Endothelial cell of coronary artery (primary cell): ENCODE measurements at places on chromosomes 16 and 17. TPM values are rescaled to one million over a fixed set of nuclear protein-coding genes. Genes with fewer than 3 reads are reported as not detected.

The TEX14 gene
- under 0.01 and 0.19 TPM in 2 replicates for total RNA-seq

The CCL8 gene
- total RNA-seq = not detected in 2 replicates

The ODAD4 gene
- 0.18 and 0.28 TPM in 2 replicates for total RNA-seq

The LRRC75A gene
- 1.5 and 2.0 TPM in 2 replicates for total RNA-seq

The ANKRD40CL gene
- not detected in 2 replicates for total RNA-seq

The TRPV3 gene
- total RNA-seq = 0.09 TPM in 1 of 2 replicates, not detected in the other

The P2RX5 gene
- 0.18 and 2.3 TPM in 2 replicates for total RNA-seq

The NDEL1 gene
- 30.4 and 44.7 TPM in 2 replicates for total RNA-seq

The IRX5 gene
- 0.09 and 0.85 TPM in 2 replicates for total RNA-seq

The CD300LF gene
- not detected in 2 replicates for total RNA-seq

The MCRIP2 gene
- total RNA-seq = 16.2 and 19.2 TPM in 2 replicates

The C17orf100 gene
- total RNA-seq = 0.18 and 0.38 TPM in 2 replicates

The GNG13 gene
- total RNA-seq = not detected in 2 replicates

The PYY gene
- total RNA-seq = not detected in 2 replicates

The CBX8 gene
- 1.7 and 3.4 TPM in 2 replicates for total RNA-seq

The KCNJ12 gene
- 1.2 and 2.3 TPM in 2 replicates for total RNA-seq

The ASPA gene
- total RNA-seq = 0.09 TPM in 1 of 2 replicates, not detected in the other

The RANBP10 gene
- 4.6 and 5.6 TPM in 2 replicates for total RNA-seq

The RUNDC3A gene
- 0.47 and 0.54 TPM in 2 replicates for total RNA-seq
